Naive thymus-derived CD8-positive, alpha-beta T cell (primary cell): ENCODE measurements at places on chromosomes 5 and 9.
A peak's percentile ranks its signal among the peaks of the same experiment; 100 is the strongest.

- no peak for DNase-seq
Observed at GRCh38 chr9:87667164-87667738, 58.7 kb upstream of the CTSL start.

GRCh38 chr9:37818849-37819248, 18.3 kb downstream of the DCAF10 start:
- DNase-seq: no peak

DNA sequence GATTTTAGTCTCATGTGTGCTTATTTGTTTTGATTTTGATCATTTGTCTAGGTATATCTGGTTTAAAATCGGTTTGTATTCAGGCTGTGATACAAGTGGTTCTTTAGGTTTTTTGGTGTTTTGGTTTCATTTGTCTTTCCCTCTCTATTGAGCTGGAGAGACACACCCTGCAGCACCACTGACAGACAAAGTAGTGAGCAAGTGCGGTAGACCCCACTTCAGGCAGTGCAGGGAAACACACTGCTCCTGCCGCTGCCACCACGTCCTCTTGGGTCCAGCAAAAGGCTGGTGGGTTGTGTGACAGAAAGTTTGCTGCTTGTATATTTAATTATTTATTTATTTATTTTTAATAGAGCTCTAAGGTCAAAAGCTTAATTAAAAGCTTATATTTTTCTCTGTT, 801.0 kb downstream of the NR2F1-AS1 start:
- no peak for DNase-seq

DNA sequence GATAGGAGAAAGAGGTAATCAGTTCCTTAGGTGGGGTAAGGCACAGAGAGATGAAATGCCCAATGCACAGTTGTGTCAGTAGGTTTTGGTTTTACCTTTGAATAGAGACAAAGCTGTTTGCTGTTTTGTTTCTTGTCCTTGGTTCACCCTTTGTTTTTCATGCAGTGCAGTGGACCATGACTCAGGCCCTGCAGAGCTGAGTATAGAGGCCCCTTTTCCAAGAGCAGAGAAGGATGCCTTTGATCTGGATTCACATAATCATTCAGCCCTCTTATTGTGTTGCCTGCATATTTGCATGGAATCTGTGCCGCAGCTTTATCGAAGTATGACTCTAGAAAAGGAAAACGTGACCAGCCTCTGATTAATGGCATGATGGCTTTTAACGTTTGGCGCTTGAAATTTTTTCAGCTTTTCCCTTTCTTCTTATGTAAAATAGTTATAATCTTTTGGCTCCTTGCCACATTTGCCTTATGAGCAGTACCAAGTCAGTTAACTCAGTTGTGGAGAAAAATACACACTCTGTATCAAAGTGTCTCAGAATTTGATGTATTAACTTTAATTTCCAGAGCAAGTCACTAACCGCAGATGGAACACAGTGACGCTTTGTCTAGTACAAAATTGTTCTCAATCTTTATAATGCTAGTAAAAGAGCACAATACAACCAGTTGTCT, 197.6 kb downstream of the KDM4C start:
- no peak for DNase-seq

DNA sequence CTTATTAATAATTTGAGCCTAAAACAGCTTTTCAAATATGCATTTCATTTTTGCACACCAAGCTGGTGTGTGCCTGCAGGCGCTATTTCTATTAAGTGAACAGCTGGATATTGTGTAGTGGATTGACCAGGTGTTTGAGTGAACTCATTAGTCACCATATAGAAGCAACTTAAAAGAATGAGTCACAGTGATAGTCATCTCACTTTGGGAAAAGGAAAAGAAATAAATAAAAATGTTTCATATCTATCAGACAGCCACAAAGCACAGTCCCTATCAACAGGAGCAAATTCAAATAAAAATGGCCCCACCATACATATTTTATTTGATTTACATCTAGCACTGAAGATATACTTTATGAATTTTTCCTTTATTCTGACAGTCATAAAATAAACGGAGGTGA, 456.5 kb upstream of the CDH9 start:
- no peak for DNase-seq

DNA sequence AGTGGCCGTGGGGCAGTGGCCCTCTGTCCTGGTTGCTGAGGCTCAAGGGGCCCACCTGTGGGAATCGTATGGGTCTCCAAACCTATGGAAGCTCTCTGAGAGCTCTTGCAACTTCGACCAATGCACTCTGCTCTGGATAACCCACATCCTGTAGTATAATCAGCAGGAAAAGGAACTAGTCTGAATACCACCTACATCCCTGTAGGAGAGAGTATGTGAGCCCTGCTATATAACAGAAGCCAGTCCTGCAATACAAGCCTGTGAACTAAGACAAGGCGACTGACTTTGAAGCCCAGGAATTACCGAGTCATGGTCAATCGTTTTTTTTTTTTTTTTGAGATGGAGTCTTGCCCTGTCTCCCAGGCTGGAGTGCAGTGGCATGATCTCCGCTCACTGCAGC, 29.8 kb upstream of the BICD2 start:
- no peak for DNase-seq

GRCh38 chr9:113737517-113738271, 138.4 kb upstream of the ZNF618 start:
- peak; percentile 30 for DNase-seq

DNA sequence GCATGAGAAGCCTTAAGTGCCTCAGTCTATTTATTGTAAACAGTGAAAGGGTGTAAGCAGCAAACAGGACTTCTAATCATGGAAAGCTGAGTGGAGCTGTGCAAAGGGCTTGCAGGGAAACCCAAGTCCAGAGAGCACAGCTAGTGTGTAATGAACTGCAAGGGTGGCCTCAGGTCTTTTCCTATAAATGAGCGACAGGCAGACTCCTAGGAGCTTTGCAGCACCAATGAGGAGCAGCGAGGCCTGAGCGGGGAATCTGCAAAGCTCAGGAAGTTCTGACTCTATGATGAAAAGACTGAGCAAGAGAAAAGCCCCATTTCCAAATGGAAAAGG, 250.1 kb upstream of the MAP3K1 start:
- DNase-seq: no peak

DNA sequence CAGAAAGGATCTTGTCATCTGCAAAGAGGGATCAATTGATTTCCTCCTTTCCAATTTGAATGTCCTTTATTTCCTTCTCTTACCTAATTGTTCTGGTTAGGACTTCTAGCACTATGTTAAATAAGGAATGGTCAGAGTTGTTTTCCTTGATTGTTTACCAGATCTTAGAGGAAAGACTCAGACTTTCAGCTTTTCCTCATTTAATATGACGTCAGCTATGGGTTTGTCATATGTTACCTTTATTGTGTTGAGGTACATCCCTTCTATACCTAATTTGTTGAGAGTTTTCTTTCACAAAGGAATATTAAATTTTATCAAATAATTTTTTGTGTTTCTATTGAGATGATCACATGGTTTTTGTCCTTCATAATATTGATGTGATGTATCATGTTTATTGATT, 656.5 kb upstream of the GRAMD2B start:
- no peak for DNase-seq

GRCh38 chr9:73923796-73924195, 573.3 kb upstream of the RORB start:
- no peak for DNase-seq

DNA sequence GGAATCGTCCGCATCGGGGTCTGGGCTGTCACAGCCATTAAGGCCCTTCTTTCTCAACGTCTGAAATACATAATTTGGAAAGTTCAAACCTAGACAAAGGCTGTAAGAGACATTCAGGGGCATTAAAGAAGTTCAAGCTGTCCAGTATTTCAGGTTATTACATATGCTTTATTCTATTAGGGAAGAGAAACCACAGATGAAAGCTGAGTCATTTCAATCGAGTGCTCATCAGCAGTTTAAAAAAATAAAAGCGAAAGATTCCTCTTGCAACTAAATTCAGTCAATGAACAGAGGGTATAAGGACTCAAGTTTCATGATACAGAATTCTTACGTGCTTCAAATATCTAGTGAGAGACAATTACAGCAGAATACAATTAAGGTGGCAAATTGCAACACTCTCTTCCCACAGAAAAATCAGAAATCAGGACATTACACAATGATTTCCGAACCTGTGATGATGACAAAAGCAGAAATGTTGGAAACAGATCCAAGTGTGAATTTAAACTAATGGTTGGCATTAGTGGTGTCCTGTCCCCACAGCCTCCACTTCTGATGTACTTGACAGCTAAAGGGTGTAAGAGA, 121.6 kb downstream of the MEF2C start:
- DNase-seq: no peak

- DNase-seq: no peak
Observed at GRCh38 chr5:165066751-165067385, 1561.4 kb downstream of the MAT2B start.

DNA sequence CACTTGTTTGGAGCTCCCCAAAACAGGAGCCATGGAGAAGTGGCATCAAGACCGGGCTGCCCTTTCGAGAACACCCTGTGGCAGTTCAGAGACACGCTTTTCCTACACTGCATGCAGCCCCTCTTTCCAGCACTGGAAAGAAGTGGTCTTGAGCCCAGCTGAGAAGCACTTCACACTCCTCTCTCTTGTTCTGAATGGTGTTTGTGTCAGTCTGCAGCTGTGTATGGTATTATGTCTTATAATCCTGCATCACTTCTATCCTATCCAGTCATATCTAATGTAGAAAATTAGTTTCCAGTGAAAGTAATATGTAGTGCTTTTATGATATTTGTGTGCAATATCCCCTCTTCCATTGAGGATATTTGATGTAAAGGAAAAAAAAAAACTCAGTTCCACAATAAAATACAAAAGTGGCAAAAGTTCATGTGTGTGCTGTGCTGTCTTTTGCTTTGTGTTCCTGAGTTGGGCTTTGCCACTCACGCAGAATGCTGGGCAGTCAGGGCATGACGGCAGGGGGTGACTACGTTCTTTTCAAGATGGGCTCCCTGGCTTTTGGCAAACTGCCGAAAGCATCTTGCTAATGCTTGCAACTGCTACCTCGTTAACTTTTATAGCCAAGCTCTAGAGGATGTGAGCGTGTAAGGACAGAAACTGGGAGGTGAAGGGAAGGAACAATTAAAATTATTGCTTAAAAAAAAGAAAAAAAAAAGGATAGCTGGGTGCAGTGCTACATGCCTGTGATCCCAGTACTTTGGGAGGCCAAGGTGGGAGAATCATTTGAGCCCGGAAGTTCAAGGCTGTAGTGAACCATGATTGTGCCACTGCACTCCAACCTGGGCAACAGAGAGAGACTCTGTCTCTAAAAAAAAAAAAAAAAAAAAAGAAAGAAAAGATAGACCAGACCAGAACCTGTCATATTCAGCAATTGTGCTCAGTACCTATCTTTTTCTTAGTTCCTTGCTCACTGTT, 102.2 kb downstream of the MAP1B start:
- DNase-seq: no peak

- DNase-seq: no peak
Observed at GRCh38 chr9:98765256-98765655, 31.1 kb downstream of the ANKS6 start.

DNA sequence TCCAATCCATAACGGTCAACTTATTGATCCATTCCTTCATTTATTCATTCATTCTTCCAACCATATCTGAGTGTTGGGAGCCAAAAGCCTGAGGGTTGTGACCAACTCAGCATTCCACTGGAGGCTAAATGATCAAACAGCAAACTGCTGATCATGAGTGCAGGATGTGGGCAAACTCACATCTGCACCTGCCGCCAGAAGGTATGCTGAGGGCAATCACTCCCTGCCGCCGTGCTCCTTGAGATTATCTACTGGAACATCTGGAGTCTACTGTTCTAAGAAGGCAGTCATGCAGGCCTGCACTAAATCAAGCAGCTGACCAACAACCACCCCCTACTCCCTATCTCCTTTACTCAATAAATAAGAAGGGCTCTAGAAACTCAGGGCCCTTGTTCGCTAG, 184.0 kb downstream of the TTLL11 start:
- DNase-seq: no peak

DNA sequence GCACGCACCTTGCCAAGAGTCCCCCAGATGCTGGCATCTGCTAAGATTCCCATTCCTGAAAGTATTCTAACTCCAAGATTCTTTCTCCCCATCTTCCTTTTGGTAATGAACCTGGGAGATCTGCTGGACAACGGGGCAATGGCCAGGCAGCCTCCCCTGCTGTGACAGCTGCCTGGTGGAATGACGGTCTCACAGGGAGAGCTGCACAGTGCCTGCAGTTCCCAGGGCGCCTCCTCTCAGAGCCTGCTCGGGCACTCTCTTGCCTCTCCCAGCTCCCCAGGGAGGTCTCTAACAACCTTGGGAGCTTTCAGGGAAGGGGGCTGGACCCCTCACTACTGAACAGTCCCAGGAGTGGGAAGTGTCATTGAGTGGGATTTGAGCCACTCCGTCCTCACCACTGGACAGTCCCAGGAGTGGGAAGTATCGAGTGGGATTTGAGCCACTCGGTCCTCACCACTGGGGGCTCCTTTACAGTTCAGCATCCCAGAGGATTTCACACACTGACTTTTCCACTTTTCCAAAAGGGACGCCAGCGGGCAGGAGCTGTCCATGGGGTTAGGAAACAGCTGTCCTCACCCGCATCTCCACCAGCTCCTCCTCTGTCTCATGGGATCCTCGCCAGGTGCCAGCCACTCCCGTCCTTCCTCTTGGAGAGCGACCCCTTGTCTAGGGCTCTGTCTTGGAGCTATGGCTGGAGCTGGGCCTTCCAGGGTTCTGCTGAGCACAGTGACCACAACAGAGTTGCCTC, 65.7 kb downstream of the ADAMTS2 start:
- no peak for DNase-seq

GRCh38 chr9:134123764-134124128, 12.1 kb upstream of the WDR5 start:
- no peak for DNase-seq

GRCh38 chr9:13629067-13629466, 349.6 kb upstream of the MPDZ start:
- DNase-seq: no peak

GRCh38 chr5:80097451-80097850, 62.3 kb downstream of the THBS4 start:
- DNase-seq: no peak

DNA sequence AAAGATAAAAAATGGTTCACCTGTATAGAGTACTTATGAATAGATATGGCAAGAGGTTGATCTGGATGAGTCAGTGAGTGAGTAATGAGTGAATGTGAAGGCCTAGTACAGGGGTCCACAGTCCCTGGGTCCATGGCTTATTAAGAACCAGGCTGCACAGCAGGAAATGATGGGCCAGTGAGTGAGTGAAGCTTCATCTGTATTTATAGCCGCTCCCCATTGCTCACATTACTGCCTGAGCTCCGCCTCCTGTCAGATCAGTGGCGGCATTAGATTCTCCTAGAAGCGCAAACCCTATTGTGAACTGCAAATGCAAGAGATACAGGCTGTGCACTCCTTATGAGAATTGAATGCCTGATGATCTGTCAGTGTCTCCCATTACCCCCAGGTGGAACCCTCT, 307.7 kb upstream of the ZNF608 start:
- DNase-seq: no peak

GRCh38 chr5:13503017-13503416, 441.5 kb downstream of the DNAH5 start:
- DNase-seq: no peak

- no peak for DNase-seq
Observed at GRCh38 chr9:130759738-130760137, 66.2 kb downstream of the EXOSC2 start.

GRCh38 chr9:34380034-34380510, 3.4 kb upstream of the MYORG start:
- no peak for DNase-seq

GRCh38 chr5:152061095-152061494, 136.4 kb upstream of the GLRA1 start:
- DNase-seq: no peak

GRCh38 chr9:107361816-107362215, 78.7 kb downstream of the RAD23B start:
- DNase-seq: no peak
